Left lung (tissue), 14 donors: ENCODE measurements at places on chromosomes 3 and 15. TPM values are rescaled to one million over a fixed set of nuclear protein-coding genes. Genes with fewer than 3 reads are reported as not detected.
A peak's percentile ranks its signal among the peaks of the same experiment; 100 is the strongest.

The IQCF5 gene
- not detected for polyA plus RNA-seq

The RGMA gene
- polyA plus RNA-seq = 15.5 TPM

The ABHD17C gene
- 34.3 TPM for polyA plus RNA-seq

The TRIM71 gene
- 5.2 TPM for polyA plus RNA-seq

- H3K4me1 ChIP-seq = no peaks in the 10 kb centered on the region
- no peak for DNase-seq
- H3K4me3 ChIP-seq = no peak overlapping the region
- no peak overlapping the region for H3K27ac ChIP-seq
Observed at GRCh38 chr15:88974392-88974791, 61.2 kb upstream of the MFGE8 start.

GRCh38 chr3:156216216-156216615, 95.8 kb downstream of the KCNAB1 start:
- H3K36me3 ChIP-seq = no peaks in the 10 kb centered on the region
- H3K4me1 ChIP-seq = no peaks in the 10 kb centered on the region
- no peak overlapping the region for H3K27ac ChIP-seq
- no peak overlapping the region for H3K4me3 ChIP-seq
- no peak for DNase-seq

DNA sequence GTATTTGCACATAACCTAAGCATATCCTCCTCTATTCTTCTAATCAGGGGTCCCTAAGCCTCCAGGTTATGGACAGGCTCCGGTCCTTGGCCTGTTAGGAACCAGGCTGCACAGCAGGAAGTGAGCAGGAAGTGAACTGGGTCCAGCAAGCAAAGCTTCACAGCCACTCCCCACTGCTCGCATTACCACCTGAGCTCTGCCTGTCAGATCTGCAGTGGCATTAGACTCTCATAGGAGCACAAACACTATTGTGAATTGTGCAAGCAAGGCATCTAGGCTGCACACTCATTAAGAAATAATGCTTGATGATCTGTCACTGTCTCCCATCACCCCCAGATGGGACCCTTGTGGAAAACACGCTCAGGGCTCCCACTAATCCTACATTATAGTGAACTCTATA, 9.8 kb downstream of the MSL2 start:
- DNase-seq = no peak
- H3K27ac ChIP-seq = peak overlapping the region; percentile 55
- no peaks in the 10 kb centered on the region for H3K36me3 ChIP-seq
- H3K4me1 ChIP-seq = peaks cover 17% of the 10 kb centered on the region
- no peaks in the 10 kb centered on the region for H3K27me3 ChIP-seq

DNA sequence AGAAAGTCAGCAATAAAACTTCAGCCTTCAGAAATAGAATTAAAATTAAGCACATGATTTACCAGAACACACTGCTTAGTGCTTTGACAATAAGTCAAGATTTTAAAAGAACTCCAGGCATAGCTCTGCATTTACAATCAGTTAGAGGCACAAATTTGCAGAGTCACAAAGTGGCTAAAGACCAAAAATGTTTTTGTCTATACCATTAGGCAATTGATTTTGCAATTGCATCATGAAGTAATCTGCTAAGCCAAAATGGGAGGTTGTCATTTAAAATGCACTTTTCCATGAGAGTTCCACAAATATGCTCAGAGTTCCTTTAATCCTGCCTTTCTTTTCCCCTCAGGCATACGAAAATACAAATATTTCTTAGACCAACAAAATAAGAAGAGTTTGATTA, 10.1 kb upstream of the DCP1A start:
- H3K27ac ChIP-seq = no peak overlapping the region
- peaks cover 9% of the 10 kb centered on the region for H3K4me1 ChIP-seq
- H3K36me3 ChIP-seq = no peaks in the 10 kb centered on the region
- no peak for DNase-seq

GRCh38 chr3:123385001-123385401, 63.9 kb downstream of the ADCY5 start:
- no peaks in the 10 kb centered on the region for H3K36me3 ChIP-seq
- no peak overlapping the region for H3K27ac ChIP-seq
- DNase-seq = peak; percentile 45
- no peaks in the 10 kb centered on the region for H3K4me1 ChIP-seq
- H3K4me3 ChIP-seq = no peak overlapping the region

GRCh38 chr15:101000271-101000681, 81.1 kb downstream of the LRRK1 start:
- H3K4me3 ChIP-seq = no peak overlapping the region
- no peaks in the 10 kb centered on the region for H3K36me3 ChIP-seq
- no peak for DNase-seq
- H3K4me1 ChIP-seq = peaks cover 7% of the 10 kb centered on the region
- no peak overlapping the region for H3K27ac ChIP-seq

DNA sequence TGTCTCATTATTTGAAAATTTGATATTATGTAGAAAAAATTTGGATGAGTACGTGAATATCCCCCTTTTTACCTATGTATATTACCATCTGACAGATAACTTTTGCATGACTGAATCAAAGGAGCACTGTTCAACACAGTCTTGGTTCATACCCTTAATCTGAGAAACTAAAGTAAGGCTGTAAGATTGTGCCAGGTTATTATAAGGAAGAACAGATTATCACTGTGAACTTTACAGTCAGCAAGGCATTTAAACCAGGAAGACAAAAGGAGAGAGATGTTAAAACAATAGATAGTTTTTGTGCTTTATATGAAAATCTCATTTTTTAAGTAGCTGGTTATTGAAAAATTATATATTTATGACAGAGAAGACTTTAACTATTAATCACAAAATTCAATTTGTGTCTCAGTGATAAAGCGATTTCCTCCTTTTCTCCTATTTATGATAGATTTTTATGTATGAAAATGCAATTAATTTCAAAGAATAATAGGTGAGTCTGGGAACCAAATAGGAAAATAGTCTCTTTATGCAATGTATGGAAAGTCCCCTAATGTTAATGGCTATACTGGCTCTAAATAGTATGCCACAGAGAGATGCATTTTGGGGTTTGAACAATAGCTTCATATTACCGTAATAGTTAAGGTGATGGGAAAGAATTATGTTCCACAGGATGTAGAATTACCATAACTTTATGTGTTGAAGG, 33.4 kb downstream of the PLCL2 start:
- H3K4me1 ChIP-seq = peaks cover 11% of the 10 kb centered on the region
- H3K27ac ChIP-seq = no peak overlapping the region
- H3K4me3 ChIP-seq = no peak overlapping the region
- DNase-seq = no peak
